Epithelial cell of umbilical artery (primary cell): ENCODE measurements at places on chromosomes 11 and 22. TPM values are rescaled to one million over a fixed set of nuclear protein-coding genes. Genes with fewer than 3 reads are reported as not detected.

MMP10 gene
- 1.1 and 14.6 TPM in 2 replicates for total RNA-seq

SEPTIN5 gene
- 16.6 and 17.0 TPM in 2 replicates for total RNA-seq

NNMT gene
- 457 and 588 TPM in 2 replicates for total RNA-seq

MMP1 gene
- 11.9 and 2,455 TPM in 2 replicates for total RNA-seq

KDM4D gene
- total RNA-seq: 0.32 and 0.46 TPM in 2 replicates

PNPLA5 gene
- total RNA-seq: not detected in 2 replicates

CREB3L1 gene
- total RNA-seq: 0.32 and 1.2 TPM in 2 replicates

FGF4 gene
- not detected in 2 replicates for total RNA-seq

OR5AK2 gene
- total RNA-seq: not detected in 2 replicates

MRPL21 gene
- total RNA-seq: 83.3 and 103 TPM in 2 replicates

LUZP2 gene
- under 0.01 TPM in 1 of 2 replicates, not detected in the other for total RNA-seq

MFRP gene
- under 0.01 and 0.15 TPM in 2 replicates for total RNA-seq

DBX1 gene
- total RNA-seq: not detected in 2 replicates

TTC12 gene
- 6.5 and 11.7 TPM in 2 replicates for total RNA-seq

OR8G5 gene
- total RNA-seq: not detected in 2 replicates

DUSP18 gene
- total RNA-seq: 8.4 and 17.2 TPM in 2 replicates

NXPE1 gene
- total RNA-seq: not detected in 2 replicates

IL17REL gene
- 0.15 TPM in 1 of 2 replicates, not detected in the other for total RNA-seq
